Stimulated activated CD4-positive, alpha-beta T cell treated with anti-CD3 and anti-CD28 coated beads, Interleukin-4, amount 100 ng/mL, for 4 hours (primary cell): ENCODE measurements at places on chromosomes 16 and 17.

DNA sequence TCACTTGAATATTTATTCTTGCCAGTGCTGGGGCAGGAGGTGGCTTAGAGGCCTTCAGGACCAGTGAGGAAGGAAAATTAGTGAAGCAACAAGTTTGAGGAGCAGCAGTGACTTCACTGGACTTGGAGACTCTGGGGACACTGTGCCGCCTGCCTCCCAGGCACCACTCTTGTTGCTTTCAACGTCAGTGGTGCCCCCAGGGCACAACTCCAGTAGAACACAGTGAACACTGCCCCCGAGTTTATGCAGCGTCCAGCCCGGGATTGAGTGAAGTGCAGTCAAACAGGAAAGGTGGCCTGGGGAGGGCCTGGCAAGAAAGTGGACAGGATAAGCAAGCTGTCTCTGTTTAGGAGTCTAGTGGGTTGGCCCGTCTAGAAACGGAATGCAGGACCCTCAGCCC, 24.4 kb upstream of the NAT9 start:
- DNase-seq = no peak

- no peak for DNase-seq
Measured at GRCh38 chr16:85327731-85328675, 215.7 kb upstream of the CIBAR2 start.

DNA sequence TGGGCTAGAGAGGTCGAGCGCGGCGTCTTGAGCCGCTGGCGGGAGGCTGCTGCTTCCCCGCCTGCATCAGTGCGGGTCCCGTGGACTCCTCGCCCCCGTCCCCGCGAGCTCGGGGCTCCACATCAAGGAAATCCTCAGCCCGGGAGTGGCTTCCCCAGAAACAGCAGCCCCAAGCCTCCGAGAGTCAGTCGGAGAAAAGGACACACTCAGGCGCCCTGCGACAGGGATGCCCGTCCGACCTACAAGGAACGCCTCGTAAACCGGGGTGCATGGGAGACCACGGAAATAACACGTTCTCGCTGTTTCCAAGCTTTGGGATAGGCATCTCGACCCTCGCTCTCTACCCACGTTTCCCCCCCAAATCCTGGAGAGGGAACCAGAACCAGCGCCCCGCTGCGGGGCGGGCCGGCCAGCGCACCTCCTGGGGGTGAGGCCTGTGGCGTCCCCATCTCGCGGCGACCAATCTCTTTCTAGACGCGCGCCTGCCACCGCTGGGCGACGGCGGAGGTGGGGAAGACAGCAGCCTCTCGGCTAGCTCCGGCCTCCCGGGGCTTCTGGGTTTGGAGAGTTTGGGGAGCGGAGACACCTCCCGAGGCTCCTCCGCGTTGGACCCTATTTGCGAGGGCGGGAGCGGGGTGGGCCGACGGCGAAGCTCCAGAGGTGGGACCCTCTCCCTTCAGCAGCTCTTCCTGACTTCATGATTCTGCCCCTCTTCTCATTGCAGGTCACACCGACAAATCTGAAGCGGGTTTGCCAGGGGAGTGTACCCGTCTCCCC, 759 bp upstream of the TP53I13 start:
- DNase-seq = peak; percentile 70

DNA sequence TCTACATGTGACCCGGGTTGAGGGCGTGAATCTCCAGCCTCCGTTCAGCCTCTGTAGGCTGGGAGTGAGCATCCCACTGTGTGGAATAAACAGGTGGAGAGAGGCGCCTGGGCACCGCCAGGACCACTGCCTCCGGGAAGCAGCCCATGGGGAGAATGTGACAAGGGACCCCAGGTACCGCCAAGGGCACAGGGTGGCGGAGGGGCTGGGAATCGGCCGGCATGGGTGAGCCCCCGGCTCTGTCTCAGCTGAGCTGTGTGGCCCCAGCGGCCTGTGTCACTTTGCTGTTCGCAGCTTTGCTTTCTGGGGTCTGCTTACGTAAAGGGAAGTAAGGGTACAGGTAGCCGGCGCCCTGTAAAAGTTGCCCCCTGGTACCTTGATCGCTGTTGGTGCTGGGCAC, 11.5 kb downstream of the GSE1 start:
- DNase-seq = no peak

GRCh38 chr17:76089680-76090516, 10.9 kb downstream of the ZACN start:
- no peak for DNase-seq

GRCh38 chr17:12522336-12522735, 143.4 kb upstream of the MYOCD start:
- no peak for DNase-seq

GRCh38 chr17:50264263-50265113, 9.8 kb upstream of the TMEM92 start:
- DNase-seq = no peak

- DNase-seq = no peak
Measured at GRCh38 chr16:7332611-7333010, at the start of gene RBFOX1. Gene RBFOX1 (plus strand): TSS chr16:7332845.

GRCh38 chr16:64265756-64266155, 856.1 kb downstream of the CDH11 start:
- DNase-seq = no peak

DNA sequence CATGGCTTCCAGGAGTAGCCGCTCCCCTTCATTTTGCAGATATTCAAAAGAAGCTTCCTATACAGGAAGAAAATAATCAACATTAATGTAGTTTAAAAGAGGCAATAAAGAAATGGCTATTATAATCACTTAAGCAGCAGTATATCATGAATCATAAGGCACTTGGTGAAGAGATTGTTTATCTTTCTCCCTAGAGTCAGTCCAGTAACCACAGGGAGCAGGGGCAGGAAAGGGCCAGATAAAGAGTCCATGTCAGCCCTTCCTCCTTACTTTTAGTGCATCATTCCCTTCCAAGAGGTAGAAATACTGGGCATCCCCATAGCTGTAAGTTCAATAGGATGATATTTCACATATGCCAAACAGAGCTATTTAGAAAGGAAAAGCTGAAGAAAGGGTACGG, 184.6 kb upstream of the C17orf78 start:
- DNase-seq = no peak

- DNase-seq = no peak
Measured at GRCh38 chr17:4033751-4034251, 69.6 kb upstream of the ATP2A3 start.

DNA sequence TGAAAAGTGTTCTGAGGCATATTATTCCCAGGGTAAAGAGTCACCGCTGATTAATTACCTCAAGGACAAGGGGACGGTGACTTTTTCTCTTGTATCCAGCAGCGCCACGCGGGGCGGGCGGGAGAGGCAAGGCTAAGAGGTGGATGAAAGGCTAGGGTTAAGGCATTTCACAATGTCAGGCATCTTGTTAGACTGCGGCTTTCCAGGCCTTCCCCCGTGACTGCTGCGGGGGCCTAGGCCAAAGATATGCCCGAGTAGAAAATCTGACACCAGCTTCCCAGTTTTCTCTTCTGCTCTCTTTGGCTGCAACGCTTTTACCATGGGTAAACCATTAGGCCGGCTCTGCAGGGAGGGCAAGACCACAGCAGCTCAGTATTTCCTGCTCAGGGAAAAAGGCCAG, 698.2 kb downstream of the MAF start:
- DNase-seq = no peak

- DNase-seq = peak; percentile 46
Measured at GRCh38 chr17:1644493-1645206, 882 bp downstream of the SCARF1 start.

GRCh38 chr16:27784351-27785306, 234.7 kb downstream of the KATNIP start:
- DNase-seq = no peak

GRCh38 chr17:62140836-62141235, 75.8 kb upstream of the MED13 start:
- DNase-seq = no peak

DNA sequence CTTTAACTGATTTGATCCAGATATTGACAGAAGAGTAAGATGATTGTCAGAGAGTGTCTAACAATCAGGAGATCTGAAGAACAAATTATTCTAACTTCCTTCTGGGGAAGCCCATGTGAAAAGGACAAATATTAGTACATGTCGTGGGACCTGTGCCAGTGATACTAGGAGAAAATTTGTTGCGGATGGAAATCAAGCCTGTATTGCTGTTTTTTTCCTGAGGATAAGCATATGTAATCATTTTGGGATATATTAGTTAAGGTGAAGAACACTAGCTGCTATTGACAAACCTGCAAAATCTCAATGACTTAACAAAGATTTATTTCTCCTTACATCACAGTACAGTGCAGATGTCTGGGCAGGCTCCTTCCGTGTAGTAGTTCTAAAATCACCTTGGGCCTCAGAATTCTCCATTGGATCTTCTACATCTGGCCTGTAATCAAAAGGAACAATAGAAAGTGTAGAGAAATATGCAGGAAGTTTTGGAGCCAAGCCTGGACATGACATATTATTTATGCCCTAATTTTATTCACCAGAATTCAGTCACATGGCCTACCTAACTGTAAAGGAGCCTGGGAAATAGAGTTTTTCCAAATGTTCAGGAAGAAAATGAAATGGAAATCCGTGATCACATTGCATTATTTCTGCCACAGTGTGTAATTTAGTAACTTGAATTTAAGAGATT, 58.3 kb downstream of the CYB561 start:
- no peak for DNase-seq

DNA sequence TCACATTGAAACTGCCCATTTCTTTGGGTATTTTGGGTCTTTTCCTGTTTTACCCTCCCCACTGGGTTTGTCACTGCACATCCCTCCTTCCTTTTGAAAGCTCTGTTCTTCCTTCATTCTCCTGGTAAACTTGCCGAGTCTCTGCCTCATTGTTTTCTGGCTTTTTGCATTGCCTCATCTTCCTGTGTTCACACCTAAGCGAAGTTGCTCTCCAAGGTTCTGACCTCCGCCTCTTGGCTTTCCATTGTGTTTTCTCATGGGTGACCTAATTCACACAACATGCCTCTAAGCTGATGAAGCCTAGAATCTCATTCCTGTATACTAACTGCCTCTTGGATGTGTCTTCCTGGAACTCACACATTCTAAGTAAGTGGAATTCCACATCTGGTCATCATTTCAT, 1096.1 kb upstream of the EEF2KMT start:
- DNase-seq = no peak

GRCh38 chr16:88610909-88611812, 27.2 kb upstream of the IL17C start:
- no peak for DNase-seq

DNA sequence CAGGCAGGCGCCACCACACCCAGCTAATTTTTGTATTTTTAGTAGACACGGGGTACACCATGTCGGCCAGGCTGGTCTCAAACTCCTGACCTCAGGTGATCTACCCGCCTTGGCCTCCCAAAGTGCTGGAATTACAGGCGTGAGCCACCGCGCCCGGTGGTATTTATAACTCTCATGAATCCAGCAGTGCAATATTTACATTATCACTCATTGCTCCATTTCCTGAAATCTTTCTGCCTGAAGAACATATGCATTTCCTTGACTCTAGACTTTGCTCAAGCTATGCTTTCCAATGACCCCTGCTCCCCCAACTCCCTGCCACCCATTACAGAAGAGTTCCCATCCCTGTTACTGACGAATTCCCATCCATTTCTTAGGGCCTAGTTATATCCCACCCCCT, 19.7 kb upstream of the NDUFAB1 start:
- no peak for DNase-seq

- no peak for DNase-seq
Measured at GRCh38 chr16:67594956-67595355, 32.6 kb downstream of the CTCF start.

DNA sequence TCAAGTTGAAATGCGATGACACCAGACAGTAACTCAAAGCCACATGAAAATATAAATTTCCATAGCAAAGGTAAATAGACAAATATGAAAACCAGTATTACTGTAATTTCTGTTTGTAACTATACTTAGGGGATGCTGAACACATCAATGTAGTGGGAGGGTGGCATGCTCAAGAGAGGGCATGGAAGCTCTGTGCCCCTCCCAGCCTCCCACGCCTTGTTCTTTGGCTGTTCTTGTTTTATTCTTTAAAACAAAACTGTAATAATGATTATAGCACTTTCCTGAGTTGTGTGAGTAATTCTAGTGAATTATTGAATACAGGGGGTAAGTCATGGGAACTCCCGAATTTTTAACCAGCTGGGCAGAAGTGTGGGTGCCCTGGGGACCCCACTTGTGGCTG, 11.0 kb upstream of the GPT2 start:
- DNase-seq = no peak

DNA sequence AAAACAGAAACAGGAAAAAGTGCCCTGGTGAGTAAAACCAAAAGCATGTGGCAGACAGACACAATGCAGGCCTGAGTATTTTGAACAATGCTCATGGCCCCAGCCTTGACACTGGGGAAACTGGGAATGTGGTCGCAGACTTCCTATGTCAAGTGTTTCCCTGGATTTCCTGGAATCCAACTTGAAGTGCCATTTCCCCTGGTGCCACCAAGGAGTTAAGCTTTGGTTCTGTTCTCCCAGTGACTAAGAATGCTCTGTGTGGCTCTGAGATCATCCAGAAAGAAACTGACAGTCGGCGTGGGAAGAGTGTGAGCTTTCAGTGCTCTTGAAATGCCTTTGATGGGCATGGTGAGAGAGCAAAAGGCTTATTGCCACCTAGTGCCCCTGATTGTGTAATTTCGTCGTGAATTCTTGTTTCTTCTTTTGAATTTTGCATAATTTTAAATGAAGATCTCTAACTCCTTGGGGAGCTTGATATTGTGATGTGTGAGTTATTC, 96.0 kb downstream of the YPEL2 start:
- DNase-seq = no peak

DNA sequence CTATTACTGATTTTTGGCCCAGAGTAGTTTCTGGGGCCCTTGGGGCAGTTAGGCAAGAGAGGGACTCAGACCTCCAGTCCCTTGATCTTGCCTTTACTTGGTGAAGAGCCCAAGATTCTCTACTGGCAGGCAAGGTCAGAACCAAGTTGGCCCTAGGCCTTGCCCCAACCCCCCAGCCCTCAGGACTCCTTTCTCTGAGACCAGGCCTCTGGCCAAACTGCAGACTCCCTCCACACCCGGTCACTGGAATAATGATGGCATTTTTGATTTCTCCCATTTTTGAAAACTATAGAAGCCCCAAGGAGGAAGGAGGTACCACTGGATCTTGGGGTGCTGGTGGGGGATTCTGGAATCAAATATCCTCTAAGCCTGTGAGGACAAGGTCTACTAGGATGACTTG, 18.0 kb upstream of the HOXB9 start:
- no peak for DNase-seq

- peak; percentile 27 for DNase-seq
Measured at GRCh38 chr17:80890196-80890920, 101.3 kb upstream of the CHMP6 start.
